ENCODE measurements at places on chromosomes 13 and 19. TPM values are rescaled to one million over a fixed set of nuclear protein-coding genes. Genes with fewer than 3 reads are reported as not detected.

NKPD1 gene
- total RNA-seq: not detected

LYPD5 gene
- 2.1 TPM for total RNA-seq

DNA sequence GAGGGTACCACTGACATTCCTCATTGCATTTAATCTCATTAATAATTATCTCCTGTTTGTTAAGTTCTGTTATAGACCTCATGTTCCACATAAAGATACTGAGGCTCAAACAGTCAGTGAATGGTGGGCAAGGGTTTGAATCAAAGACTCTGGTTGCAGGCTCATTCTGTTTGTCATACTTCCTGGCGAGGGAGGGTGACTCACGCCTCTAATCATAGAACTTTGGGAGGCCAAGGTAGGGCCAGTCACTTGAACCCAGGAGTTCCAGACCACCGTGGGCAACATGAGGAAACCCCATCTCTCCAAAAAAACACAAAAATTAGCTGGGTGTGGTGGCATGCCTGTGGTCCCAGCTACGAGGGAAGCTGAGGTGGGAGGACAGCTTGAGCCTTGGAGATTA lies 220.7 kb upstream of the MIR17HG start:
- no peak for DNase-seq

GRCh38 chr19:18775586-18776287 lies 15.4 kb downstream of the COMP start:
- DNase-seq: peak; percentile 86

CFAP97D2 gene
- total RNA-seq: not detected

- DNase-seq: peak; percentile 82
Measured at GRCh38 chr19:35168196-35168595, 13.7 kb downstream of the FXYD5 start.
